Smooth muscle cell of trachea (primary cell): ENCODE measurements at places on chromosomes 7 and 10. TPM values are rescaled to one million over a fixed set of nuclear protein-coding genes. Genes with fewer than 3 reads are reported as not detected.

Gene CYP26C1
- total RNA-seq, result under 0.01 TPM in 1 of 2 replicates, not detected in the other

Gene RADIL
- total RNA-seq, result 1.2 and 1.3 TPM in 2 replicates

Gene STEAP1
- 63.1 and 70.3 TPM in 2 replicates for total RNA-seq

Gene MSMB
- total RNA-seq, result not detected in 2 replicates

Gene OR13A1
- not detected in 2 replicates for total RNA-seq
